Activated T-helper 1 cell treated with anti-CD3 and anti-CD28 coated beads, Interleukin-2, amount 50 U/mL, for 16 hours (primary cell): ENCODE measurements at places on chromosomes 2 and 18.

GRCh38 chr2:227025510-227025909 lies 138.5 kb downstream of the COL4A4 start:
- no peak for DNase-seq

- no peak for DNase-seq
These were observed 67.4 kb downstream of the TNS1 start for GRCh38 chr2:217935235-217935879.

DNA sequence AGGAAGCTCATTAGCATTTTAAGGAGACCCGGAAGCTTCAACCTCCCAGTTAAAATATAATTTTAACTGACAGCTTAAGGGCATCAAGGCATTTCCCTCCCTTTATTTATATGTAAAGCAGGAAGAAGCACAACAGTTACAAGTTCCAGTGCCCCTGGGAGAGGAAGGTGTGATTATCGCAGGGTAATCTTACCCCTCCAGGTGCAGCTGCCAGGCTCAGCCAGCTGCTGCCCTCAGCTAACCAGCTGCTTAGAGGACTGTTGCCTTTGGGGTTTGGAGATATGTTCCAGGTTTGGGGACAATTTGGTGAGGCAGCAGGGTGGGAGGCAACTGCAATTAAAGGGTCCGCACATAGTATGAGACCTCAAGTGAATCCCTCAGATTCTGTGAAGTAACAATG lies 55.3 kb upstream of the SETBP1 start:
- DNase-seq: no peak

- no peak for DNase-seq
These were observed 66.4 kb upstream of the BOD1L2 start for GRCh38 chr18:57080479-57080878.

GRCh38 chr2:529424-529823 lies 147.8 kb downstream of the TMEM18 start:
- no peak for DNase-seq
